Spleen (tissue), 13 donors: ENCODE measurements at places on chromosomes 6 and 20.

DNA sequence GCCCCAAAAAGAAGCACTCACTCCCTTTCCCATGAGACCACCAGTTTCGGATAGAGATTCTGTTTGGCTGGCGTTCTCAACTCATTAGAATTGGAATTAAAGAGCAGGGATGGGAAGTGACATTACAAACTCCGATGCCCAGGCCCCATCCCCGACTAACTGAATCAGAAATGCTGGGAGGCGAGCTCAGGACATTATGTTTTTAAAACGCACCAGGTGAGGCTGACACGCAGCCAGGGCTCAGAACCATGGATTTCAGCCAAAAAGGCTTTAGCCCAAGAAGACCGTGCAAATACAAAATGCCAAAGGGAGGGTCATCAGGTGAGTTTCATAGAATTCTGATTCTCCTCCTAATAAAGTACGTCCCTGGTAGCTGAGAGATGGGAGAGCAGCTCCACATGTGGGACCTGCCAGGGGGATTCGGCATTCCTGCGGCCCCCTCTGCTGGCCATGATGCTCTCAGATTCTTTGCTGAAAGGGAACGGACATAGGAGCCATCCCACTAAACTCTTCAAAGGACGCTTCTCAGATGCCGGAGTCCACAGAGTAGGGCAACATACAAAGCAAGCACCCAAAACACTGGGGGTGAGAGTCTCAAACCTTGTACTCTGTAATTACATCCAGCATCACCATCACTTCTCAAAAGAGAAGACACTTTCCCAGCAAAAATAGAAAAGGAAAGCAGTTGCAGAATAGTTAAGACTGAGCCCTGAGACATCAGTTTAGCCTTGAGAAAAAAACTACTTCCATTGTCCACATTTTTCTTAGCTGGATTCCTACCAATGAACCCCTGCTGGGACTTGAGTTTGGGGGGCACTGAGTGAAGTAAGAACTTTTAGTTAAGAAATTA, 205.2 kb downstream of the BMP7 start:
- no peak for DNase-seq

DNA sequence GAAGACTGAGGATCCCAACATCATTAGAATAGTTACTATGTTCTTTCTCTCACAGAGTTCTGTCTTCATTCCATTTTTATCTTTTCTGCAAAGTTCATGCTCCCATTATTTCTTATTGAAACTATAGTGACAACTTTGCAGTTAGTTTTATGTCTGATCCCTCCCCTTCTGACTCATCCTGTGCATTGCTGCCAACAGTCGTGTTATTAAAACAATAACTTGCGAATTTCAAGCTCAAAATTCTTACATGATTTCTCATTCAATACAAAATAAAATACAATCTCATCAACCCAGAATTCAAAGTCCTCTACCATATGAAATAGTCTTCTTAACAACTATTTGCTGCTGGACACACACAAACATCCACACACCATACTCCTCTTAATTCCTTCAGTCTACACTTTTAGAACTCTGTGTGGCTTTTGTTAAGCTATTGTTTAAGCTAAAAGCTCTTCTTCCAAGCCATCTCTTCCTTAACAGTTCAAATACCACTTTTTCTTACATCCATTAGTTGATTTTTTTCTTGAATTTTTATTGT, 261.4 kb upstream of the IRAK1BP1 start:
- no peak for DNase-seq

DNA sequence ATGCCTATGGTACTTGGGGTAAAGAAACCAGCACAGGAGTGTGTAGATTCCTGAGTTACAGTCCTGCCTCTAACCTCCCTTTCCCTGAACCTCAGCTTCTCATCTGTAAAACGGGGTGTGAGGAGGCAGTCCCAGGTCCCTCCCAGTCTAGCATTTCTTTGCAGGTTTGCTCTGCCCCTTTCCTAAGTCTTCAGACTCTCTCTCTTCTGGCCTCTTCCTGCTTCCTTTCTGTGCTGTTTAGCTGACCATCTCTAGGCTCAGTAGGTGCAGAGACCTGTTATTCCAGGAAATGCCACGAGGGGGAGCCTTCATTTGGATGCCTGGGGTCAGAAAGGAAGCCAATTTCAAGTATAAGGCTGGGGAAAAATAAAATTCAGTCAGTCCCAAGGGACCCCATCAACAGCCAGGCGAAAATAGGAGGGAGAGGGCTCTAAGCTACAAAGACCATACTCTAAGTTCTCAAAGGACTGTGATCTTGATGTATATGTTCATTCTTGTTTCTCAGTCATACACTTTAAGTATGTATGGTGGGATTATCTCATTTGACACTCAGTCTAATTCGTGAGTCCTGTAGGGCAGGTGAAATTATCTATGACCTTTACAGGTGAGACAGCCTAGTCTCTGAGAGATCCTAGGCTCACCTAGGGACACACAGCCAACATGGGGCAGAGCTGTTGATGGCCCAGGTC, 89.1 kb downstream of the NCR2 start:
- DNase-seq = peak; percentile 83

- no peak for DNase-seq
Observed at GRCh38 chr20:47676912-47677634, 108.2 kb downstream of the SULF2 start.

GRCh38 chr6:130959951-130960350, 103.1 kb downstream of the EPB41L2 start:
- DNase-seq = no peak

- no peak for DNase-seq
Observed at GRCh38 chr20:33963751-33964150, 30.0 kb upstream of the RALY start.

GRCh38 chr6:41560431-41561192, 14.4 kb downstream of the FOXP4 start:
- peak; percentile 95 for DNase-seq

DNA sequence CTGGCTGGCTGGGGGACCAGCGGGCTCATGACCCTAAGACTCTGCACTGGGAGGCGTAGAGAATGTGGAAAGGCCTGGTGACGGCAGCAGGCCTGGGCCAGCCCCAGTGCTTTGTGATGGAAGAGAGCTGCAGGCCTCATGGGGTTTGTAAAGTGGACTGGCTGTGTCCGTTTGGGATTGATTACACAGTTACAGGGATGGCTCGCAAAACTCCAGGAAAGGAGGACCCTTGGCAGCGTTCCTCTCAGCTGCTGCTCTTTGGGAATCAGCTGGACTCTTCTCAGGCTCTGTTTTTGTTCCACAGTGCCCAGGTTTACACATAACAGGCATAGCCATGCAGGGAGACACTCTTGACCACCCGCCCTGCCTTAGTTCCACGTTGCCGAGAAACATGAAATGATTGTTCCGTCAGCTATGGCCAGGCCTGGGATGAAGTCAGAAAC, 89.0 kb downstream of the SLX4IP start:
- no peak for DNase-seq

DNA sequence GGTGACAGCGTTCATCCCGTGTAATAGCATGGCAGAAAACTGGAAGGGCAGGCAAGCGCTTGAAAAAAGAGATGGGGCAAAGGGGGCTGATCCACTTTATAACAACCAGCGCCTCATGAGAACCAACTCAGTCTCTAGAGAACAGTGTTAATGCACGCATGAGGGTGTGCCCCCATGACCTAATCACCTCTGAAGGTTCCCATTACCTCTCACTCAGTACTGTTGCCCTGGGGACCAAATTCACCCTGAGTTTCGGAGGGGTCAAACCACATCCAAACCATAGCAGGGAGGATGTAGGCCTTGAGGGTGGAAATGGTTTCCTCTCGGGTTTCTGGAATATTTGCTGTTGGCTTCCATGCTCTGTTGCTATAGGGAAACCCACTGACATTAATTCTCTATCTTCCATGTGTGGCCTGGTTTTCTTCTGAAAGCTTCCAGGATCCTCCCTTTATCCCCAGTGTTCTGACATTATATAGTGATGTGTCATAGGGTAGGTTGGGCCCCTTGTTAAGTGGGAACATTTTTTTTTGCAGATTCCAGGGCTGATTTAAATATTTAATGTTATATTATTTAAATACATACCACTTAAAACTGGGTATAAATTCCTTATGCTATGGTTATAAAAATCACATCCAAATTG, 65.2 kb downstream of the PPP1R14C start:
- DNase-seq = no peak

DNA sequence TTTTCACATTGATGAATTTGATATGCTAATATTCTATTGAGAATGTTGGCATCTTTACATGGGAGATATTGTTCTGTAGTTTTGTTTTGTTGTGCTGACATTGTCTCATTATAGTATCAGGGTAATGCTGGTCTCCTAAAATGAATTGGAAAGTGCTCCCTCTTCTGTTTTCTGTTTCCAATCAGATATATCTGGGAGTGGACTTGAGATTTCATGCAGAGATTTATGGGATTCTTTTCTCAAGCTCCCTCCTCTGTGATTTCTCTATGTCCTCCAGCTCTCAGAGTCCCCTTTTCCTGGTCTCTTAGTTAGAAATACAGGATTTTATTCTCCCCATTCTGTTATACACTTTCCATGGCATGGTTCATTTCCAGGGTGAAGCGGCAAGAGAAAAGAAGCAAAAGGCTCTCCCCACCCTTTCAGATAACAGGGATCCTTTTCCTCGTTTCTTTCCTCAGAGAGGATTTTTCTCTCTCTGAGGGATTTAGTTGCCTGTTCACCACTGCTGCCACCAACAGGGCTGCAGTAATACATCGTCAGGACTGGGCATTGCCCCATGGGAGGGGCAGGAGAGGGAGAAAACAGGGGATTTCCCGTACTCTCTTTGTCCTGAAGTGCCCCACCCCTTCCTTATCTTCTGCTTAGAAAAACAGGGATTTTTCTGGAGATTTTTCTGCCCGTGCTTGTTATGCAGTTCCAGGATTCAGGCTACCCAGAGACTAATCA, 59.3 kb upstream of the STMND1 start:
- no peak for DNase-seq
